ENCODE measurements at places on chromosomes 1 and 21.

DNA sequence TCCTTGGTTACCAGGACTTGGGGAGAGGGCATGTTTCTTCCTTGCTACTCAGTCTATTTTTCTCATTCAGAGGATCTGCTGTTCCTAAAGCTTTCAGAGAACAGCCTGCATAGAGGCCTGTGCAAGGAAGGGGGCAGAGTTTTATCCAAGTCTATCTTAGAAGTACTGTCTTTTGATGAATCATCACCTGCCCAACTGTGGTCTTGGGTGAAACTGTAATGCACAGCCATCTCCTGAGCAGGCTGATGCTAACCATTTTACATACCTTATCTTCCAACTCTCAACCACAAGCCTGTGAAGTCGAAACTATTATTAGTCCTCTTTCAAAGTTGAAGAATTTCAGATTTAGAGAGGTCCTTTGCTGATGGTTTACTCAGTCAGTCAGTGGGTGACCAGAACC is 368.0 kb downstream of the HHAT start:
- DNase-seq: no peak

GRCh38 chr1:43982241-43982640 is 3.2 kb downstream of the B4GALT2 start:
- no peak for DNase-seq

DNA sequence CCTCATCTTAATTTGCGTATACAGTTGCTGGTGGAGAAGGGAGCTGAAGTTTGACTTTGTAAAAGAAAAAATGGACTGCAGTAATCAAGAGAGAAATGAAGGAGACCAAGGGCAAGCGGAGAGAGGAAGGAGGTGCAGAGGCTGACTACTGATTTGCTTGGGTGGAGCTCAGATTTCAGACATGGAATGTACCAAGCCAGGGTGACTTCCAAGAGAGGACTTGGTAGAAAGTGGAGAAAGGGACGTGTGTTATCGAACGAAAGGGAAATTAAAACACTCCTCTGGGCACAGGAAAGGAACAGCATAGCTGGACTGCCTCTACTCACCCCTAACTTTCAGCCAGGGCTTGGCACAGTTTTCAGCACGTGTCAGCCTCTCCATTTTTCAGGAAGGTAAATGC is 15.1 kb upstream of the HEATR1 start:
- no peak for DNase-seq

DNA sequence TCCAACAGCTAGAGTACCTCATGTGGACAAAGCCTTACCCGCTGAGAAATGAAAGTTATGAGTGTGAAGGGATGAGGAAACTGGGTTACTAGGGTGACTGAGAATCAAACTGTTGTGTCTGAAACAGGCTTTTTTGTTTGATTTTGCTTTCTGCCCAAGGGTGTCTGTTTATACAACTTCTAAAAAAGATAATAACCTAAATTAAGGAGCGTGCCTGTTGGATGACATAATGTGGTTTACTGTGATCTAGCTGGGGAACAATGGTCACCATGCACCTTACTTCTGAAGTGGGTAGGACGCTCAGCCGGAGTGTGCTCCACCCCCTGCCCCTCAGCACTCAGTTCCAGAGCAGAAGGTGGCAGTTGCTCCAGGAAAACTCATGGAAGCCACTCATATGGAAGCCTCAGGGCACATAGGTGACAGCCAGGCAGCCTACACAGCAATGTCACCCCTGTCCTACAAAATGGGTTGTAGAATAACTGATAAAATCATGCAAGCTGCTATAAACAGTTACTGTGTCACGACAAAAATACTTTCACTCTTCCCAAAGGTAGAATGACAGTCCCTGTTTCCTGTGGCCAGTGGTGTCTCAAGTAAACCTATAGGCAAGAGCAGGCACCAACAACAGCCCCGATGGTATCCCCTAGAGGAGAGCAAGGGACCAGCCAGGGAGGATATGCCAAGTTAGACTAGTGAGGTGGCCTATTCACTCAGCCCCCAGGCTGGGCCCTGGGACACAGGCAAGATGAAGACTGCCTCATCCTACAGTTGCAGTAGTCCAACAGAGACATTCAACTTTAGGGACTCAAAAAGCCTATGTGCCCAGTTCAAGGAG is 29.3 kb downstream of the SIPA1L2 start:
- no peak for DNase-seq

DNA sequence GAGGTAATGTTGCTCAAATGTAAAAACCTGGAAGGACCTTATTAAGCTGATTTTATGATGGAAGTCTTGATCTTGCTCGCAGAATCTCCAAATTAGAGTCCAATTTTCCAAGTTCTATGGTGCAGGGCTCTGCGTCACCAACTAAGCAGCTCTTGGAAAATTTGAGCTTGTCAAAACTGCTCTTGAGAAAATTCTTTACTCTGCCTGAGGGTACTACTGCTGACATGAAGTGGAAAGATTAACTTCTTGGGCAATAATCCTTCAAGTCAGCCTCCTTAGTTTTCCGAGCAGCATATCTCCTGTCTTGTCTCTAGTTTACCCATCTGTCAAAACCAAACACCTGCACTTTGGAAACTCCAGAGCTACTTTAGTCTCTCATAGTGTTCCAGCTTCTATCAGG is 293.7 kb downstream of the KCTD3 start:
- no peak for DNase-seq
